Posterior vena cava (tissue), 2 donors: ENCODE measurements at places on chromosomes 7 and 10. TPM values are rescaled to one million over a fixed set of nuclear protein-coding genes. Genes with fewer than 3 reads are reported as not detected.

Gene NUTM2A
- 0.46 TPM for total RNA-seq

Gene ADAP1
- total RNA-seq = 17.8 TPM

Gene LRIT1
- not detected for total RNA-seq

DNA sequence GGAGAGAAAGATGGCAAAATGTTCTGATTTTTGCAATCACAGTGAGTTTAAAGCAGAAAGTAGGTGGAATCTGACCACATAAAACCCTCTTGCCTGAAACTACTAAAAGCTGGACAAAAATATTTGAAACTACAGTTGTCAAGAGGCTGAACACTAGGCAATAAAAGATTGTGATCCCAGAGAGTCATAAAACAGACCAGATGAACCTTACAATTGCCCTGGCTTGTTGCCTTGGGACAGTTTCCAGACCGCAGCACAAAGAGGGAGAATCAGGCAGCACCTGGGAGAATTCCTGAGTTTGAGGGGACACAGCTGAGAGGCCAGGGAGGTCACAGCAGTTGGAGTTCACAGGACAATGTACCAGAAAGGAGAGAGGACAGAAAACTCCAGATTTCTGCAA lies 107.3 kb upstream of the NANOS1 start:
- DNase-seq = no peak

- DNase-seq = no peak
Observed at GRCh38 chr10:59068581-59069191, 107.8 kb upstream of the PHYHIPL start.

DNA sequence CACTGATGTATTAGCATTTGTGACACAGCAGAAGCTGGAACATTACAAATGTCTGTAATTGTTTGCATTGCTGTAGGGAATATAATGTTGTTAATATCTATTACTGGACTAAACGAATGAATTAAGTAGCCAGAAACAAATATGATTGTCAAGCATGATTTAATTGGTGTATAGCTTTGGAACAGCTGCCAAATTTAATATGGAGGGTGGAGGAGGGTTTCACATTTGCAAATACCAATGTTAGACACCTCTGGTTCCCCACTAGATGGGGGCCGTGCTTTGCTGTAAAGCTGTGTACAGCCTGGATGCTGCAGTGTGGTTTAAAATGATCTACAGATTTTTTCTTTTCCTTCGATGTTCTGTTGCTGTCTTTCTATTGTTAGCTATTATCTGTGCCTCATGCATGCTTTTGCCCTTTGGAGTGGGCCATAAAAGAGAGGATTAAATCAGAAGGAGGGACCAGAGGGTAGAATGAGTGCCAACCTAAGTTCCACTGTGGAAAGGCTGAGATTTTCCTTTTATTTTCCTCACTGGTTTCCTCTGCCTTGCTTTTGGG lies 23.1 kb downstream of the DNAJB9 start:
- no peak for DNase-seq

DNA sequence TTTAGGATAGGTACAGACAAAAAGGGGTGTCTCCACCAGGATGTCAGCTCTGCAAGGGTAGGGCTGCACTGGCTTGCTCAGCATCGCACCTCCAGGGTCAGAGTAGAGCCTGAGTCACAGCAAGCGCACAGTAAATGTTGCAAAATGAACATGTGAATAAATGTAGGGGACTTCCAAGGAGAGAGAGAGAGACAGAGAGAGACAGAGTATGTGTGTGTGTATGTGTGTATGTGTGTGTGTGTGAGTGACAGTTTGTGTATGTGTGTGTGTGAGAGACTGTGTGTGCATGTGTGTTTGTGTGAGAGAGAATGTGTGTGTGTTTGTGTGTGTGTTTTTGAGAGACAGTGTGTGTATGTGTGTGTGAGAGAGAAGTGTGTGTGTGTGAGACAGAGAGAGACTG lies 163.3 kb downstream of the RPS24 start:
- DNase-seq = peak; percentile 18

DNA sequence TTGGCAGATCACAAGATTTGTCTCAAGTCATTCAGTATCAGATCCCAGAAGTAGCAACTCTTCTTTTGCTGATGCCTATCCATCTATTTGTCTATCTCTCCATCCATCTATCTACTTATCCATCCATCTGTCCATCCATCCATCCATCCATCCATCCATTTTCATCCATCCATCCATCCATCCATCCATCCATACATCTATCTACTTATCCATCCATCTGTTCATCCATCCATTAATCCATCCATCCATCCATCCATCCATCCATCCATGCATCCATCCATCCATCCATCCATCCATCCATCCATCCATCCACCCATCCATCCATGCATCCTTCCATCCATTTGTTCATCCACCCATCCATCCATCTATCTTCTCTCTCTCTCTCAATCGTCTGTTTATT lies 142.7 kb downstream of the PFKFB3 start:
- DNase-seq = no peak

DNA sequence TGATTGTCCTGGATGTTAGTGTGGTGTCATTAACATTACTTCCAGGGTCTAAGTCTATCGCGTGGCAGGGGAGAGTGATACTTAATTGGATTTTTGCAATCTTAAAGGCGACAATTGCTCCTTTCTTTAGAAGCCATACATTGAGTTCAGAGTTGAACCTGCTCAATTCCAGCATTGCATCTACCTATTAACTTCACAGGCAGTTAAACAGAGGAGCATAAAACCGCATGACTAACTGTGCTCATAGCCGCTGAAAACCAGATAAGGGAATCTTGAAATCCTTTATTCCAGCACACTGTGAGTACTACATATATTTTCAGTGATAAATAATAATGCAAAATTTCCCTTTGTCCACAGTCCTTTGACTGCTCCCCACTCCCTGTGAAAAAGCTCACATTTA lies 255.3 kb downstream of the STK31 start:
- DNase-seq = no peak

GRCh38 chr10:85609509-85609908 lies 757.1 kb downstream of the GRID1 start:
- DNase-seq = no peak

DNA sequence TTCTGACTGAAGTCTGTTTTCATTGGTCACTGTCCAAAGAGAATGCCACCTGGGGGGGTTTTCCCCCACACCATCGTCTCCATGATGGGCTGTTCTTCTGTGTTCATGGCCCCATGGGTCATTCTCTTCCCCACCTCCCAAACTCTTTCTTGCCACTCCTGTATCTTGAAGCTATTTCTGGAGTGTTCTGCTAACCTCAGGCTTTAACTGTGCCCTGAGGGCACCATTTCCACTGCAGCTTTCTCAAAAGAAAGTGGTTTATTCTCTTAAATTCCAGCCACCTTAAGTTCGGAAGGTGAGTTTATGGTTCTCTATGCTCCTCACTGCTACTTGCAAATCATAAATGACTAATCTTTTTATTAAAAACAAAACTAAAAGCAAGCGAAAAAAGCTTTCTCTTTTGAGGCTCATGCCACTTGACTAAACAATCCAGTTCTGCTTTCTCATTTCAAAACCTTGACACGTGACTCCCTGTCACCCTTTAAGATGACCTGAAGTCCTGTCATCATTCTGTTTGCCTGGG lies 7.4 kb upstream of the APBB1IP start:
- DNase-seq = no peak
